ENCODE measurements at places on chromosomes 1 and 21. TPM values are rescaled to one million over a fixed set of nuclear protein-coding genes. Genes with fewer than 3 reads are reported as not detected.

DNA sequence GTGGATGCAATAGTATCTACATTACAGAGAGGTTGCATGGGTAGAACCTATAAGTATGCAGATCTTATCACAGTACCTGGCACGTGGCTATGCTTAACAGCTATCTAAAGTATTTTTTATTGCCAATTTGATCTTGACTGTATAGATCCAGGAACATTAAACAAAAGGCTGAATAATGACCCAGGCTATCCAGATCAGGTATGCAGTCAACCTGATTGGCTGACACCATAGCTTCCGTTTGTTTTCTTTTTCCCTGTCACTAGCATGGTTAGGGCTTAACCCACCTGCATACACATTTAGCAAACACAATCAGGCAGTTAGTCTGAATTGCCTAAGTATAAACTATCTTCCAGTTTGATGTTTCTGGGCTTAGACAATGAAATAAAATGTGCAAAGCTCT is 264.9 kb upstream of the PLXNA2 start:
- no peaks in the 10 kb centered on the region for H3K27me3 ChIP-seq
- no peak overlapping the region for H3K4me3 ChIP-seq
- no peaks in the 10 kb centered on the region for H3K36me3 ChIP-seq
- DNase-seq, result no peak

CYB5RL gene
- total RNA-seq, result 10.3 TPM

DNA sequence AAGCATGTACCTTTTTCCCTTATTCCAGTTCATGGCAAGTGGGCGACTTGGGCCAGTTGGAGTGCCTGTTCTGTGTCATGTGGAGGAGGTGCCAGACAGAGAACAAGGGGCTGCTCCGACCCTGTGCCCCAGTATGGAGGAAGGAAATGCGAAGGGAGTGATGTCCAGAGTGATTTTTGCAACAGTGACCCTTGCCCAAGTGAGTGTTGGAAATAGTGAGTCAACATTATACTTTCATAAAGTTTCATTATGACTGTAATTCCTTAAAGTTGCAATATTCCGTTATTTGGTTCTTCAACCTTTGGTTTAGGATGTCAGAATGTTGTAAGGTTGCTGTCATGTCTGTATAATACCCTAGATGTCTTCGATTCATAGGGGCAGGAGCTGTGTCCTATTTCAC is 230.5 kb downstream of the TPR start:
- H3K36me3 ChIP-seq, result no peaks in the 10 kb centered on the region
- no peak overlapping the region for H3K27ac ChIP-seq
- no peak overlapping the region for H3K4me3 ChIP-seq
- H3K27me3 ChIP-seq, result no peaks in the 10 kb centered on the region
- no peak for DNase-seq

DNA sequence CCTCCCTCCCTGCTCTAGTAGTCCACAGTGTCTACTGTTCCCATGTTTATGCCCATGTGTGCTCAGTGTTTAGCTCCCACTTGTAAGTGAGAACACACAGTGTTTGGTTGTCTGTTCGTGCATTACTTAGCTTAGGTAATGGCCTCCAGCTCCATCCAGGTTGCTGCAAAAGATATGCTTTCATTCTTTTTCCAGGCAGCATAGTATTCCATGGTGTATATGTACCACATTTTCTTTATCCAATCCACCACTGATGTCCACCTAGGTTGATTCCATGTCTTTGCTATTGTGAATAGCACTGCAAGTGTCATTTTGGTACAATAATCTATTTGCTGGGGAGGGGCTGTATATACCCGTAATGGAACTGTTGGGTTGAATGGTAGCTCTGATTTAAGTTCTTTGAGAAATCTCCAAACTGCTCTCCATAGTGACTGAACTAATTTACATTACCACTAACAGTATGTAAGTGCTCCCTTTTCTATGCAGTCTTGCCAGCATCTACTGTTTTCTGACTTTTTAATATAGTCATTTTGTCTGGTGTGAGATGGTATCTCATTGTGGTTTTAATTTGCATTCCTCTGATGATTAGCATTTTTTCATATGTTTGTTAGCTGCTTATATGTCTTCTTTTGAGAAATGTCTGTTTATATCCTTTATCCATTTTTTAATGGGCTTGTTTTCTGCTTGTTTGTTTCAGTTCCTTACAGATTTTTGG is 191.9 kb upstream of the DMRTA2 start:
- H3K4me1 ChIP-seq, result no peaks in the 10 kb centered on the region
- no peaks in the 10 kb centered on the region for H3K36me3 ChIP-seq
- DNase-seq, result no peak
- H3K27me3 ChIP-seq, result no peaks in the 10 kb centered on the region
- H3K4me3 ChIP-seq, result no peak overlapping the region

MTARC1 gene
- 2.9 TPM for total RNA-seq
